Upper lobe of left lung (tissue), 6 donors: ENCODE measurements at places on chromosomes 5 and 9. TPM values are rescaled to one million over a fixed set of nuclear protein-coding genes. Genes with fewer than 3 reads are reported as not detected.
A peak's percentile ranks its signal among the peaks of the same experiment; 100 is the strongest.

The ALDH1A1 gene
- 166 TPM for total RNA-seq

GRCh38 chr5:31638345-31638744 is 586 bp upstream of the PDZD2 start:
- no peaks in the 10 kb centered on the region for H3K27me3 ChIP-seq
- H3K36me3 ChIP-seq = no peaks in the 10 kb centered on the region
- H3K4me3 ChIP-seq = peak overlapping the region; percentile 60

DNA sequence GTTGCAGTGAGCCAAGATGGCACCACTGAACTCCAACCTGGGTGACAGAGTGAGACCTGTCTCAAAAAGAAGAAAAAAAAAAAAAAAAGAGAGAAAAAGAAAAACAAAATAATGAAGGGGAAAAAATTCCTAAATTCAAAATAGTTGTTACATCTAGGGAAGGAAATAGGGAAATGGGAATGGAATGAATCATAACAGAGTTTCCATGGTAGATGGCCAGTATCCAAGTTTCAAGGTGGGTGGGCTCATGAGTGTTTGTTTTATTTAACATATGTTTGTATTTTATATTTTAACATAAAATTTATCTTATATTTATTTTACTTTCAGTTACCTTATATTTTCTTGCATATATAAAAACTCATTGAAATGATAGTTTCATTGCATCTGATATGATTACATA is 215.6 kb downstream of the ARHGEF28 start:
- H3K27me3 ChIP-seq = no peaks in the 10 kb centered on the region
- no peak overlapping the region for H3K4me3 ChIP-seq
- no peak overlapping the region for H3K27ac ChIP-seq
- H3K4me1 ChIP-seq = no peaks in the 10 kb centered on the region

DNA sequence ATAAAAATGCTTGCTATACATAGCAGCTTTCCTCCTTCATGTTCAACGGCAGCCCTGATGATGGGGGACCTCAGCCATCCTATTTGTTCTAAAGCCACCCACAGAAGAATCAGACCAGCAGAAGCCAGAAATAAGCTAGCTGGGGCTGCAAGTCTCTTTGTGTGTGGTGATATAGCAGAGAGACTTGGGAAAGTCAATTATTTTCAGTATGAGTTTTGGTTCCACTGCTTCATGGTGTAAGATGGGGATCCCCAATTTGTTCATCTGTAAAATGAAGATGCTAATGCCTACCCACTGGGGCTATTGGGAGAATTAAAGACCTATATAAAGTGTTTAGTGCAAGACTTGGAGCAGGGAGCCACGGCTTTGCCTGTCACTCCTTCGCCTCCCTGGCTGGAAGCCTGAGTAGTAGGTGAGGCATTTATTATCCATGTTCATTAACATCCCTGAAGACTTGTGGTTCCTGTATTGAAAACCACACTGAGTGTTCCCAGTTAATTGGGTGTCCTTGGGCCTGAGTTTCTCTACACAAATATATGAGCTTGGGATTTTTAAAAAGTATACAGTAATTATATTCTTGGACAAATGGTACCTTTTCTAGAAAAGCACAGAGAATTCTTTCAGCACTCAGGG is 210.1 kb upstream of the SLC24A2 start:
- no peaks in the 10 kb centered on the region for H3K4me1 ChIP-seq
- no peak overlapping the region for H3K4me3 ChIP-seq
- no peaks in the 10 kb centered on the region for H3K36me3 ChIP-seq
- DNase-seq = no peak
- no peaks in the 10 kb centered on the region for H3K27me3 ChIP-seq

DNA sequence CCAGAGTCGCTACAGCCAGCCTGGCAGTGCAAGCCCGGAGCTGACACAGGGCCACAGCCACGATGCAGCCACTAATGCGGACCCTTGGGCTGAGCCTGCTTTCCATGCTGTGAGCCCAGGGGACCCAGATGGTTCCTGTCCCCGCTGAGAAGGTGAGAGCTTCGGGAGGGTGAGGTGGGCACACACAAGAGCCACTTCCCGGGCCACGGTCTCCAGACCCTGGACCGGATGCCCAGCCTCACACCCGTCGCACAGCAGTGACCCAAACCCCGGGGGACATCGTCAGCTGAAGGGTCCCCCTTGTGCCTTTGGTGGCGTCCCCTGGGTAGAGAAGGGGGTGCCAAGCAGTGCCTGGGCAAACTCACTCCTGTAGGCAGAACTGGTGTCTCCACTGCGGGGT is 13.4 kb downstream of the PAEP start:
- H3K36me3 ChIP-seq = no peaks in the 10 kb centered on the region
- no peak overlapping the region for H3K27ac ChIP-seq
- no peaks in the 10 kb centered on the region for H3K4me1 ChIP-seq
- H3K4me3 ChIP-seq = no peak overlapping the region
- peak; percentile 47 for DNase-seq
- H3K27me3 ChIP-seq = no peaks in the 10 kb centered on the region

The MELK gene
- total RNA-seq = 2.4 TPM

GRCh38 chr5:173733021-173733420 is 116.6 kb upstream of the BOD1 start:
- DNase-seq = no peak
- H3K27ac ChIP-seq = no peak overlapping the region
- H3K27me3 ChIP-seq = no peaks in the 10 kb centered on the region
- no peaks in the 10 kb centered on the region for H3K36me3 ChIP-seq

The IFNW1 gene
- total RNA-seq = not detected

DNA sequence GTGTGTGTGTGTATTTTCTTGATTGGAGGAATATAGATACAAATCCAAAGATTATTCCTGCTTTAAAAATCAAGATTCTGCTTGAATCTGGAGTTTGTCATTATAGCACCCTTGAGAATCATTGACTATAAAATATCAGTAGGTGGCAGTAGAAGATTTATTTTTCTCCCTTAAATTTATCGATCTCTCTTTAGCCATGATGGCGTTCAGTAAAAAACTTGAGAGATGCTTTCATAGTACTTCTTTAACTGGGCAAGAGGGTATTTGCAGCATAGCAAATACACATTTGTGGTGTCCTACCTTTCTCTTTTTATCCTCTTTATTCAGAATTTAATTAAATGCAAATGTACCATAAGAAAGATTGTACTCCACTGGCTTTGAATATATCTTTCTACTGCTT is 307.7 kb downstream of the ADGRV1 start:
- no peak overlapping the region for H3K27ac ChIP-seq
- no peaks in the 10 kb centered on the region for H3K36me3 ChIP-seq
- no peaks in the 10 kb centered on the region for H3K27me3 ChIP-seq
- peaks cover 8% of the 10 kb centered on the region for H3K4me1 ChIP-seq

DNA sequence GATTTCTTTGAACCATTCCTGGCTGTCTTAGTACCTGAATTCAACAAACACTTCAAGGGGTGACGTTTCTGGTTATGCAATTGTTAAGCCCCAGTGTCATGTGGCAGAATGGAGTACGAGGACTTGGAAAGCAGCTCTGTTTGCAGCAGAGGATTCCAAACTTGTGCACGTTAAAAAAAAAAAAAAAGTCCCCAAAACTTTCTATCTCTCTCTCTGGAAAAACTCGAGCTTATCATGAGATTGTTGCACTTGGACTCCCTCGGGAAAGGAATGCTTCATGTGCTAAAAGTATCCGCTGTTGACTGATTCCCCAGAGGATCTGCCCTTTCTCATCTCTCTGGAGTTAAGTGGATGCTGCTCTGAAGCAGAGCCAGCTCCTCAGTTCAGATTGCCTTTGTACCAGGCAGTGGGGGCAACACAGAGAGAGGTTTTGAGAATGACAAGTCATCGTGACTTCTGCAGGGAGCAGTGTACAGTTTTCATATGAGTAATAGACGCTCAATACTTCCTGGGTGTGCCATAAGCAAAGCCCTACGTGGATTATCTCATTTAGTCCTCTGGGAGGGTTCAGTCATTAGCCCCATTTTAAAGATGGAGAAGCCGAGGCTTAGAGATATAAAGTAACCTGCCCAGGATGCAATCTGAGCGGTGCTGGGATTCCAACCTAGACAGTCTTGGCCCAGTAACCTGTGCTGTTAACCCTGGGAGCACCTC is 28.1 kb downstream of the TMOD1 start:
- no peak overlapping the region for H3K4me3 ChIP-seq
- H3K4me1 ChIP-seq = peaks cover 14% of the 10 kb centered on the region
- no peaks in the 10 kb centered on the region for H3K27me3 ChIP-seq
- DNase-seq = peak; percentile 63
- no peaks in the 10 kb centered on the region for H3K36me3 ChIP-seq

GRCh38 chr5:60077292-60077691 is 183.8 kb upstream of the PDE4D start:
- H3K4me1 ChIP-seq = no peaks in the 10 kb centered on the region
- H3K4me3 ChIP-seq = no peak overlapping the region
- peak; percentile 38 for DNase-seq
- H3K27me3 ChIP-seq = no peaks in the 10 kb centered on the region
- no peaks in the 10 kb centered on the region for H3K36me3 ChIP-seq

GRCh38 chr5:56264417-56265025 is 31.4 kb upstream of the ANKRD55 start:
- H3K27me3 ChIP-seq = no peaks in the 10 kb centered on the region
- no peak for DNase-seq

The IL17B gene
- total RNA-seq = not detected

DNA sequence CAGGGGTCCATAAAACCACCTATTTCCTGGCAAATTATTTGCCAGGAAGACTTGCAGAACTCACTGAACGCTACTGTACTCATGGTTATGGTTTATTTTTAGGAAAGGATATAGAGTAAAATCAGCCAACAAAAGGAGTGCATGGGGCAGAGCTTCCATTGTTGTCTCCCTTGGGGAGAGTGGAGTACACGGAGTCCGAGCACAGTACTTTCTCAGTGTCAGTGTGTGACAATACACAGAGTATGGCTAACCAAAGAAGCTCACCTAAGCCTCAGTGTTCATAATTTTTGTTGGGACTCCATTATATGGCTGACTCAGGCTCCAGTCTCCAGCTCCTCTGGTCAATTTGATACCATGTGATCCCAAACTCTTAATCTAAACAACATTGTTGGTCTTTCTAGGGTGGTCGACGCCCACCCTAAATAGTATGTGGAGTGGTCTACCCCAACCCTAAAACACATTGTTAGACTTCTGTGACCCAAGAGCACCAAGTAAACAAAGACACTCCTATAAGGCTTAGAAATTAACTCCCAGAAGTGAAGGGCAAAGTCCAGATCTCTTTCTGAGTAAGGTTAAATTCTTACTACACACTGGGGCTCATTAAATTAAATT is 74.9 kb downstream of the SLC44A1 start:
- H3K27ac ChIP-seq = no peak overlapping the region
- no peaks in the 10 kb centered on the region for H3K4me1 ChIP-seq
- no peak overlapping the region for H3K4me3 ChIP-seq
- no peaks in the 10 kb centered on the region for H3K36me3 ChIP-seq
- no peaks in the 10 kb centered on the region for H3K27me3 ChIP-seq
- DNase-seq = no peak

The TAF7 gene
- total RNA-seq = 35.6 TPM

The ZNF454 gene
- total RNA-seq = 7.3 TPM

DNA sequence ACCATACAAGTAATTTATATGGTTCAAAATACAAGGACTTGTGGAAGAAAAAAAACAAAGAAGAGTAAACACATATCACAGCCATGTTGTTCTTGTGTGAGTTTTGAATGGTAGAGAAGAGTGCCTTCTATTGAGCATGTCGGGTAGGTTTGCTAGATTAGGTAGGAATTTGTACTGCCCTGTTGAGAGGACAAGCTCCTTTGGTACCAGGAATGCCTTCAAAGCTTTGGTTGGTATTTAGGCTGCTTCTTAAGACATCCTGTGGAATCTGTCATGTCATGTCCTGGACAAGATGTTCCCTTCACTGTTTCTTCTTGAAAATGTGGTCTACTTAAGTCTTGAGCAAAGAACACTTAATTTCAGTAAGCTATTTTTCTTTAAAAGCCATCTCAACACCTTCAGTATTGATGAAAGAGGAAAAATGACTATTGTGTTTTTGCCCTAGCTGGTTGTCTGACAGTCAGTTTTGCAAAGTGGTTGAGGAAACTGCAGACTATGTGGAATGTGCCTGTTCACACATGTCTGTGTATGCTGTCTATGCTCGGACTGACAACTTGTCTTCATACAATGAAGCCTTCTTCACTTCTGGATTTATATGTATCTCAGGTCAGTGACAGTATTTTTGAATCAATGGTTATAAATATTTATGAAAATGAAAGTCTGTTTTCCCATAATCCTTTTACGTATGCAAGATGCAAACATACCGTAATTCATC is 296.9 kb downstream of the ADGRV1 start:
- H3K36me3 ChIP-seq = no peaks in the 10 kb centered on the region
- no peak overlapping the region for H3K27ac ChIP-seq
- no peak for DNase-seq
- H3K4me3 ChIP-seq = no peak overlapping the region

DNA sequence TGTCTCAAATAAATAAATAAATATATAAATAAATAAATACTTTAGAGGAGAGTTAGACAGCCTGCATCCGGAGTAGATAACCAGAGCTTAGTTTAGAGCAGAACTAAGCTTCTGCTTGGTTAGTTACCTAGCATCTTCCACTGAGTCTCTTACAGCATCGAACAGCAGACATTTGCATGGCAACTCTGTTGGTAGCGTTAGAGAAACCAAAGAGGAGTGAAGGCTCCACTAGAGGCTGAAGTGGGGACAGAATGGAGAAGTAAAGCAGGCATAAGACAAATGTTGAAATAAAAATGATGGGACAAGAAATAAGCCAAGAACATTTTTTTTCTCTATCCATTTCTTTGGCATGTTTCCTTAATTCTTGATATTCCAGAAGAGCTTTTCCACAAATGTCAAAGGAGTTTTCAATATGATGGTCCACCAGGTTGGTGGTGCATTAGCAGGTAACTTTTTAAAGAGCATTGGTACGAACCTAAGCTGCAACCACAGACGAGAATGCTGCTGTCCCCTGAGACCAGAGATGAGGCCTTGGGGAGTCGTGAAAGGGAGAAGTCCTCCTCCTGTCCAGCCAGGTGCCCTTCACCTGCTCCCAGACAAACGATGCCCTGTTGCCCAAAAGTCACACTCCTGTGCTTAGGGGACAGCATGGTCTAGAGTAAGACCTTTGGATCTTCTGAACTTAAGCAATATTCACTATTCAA is 438.3 kb downstream of the DIRAS2 start:
- no peaks in the 10 kb centered on the region for H3K36me3 ChIP-seq
- no peaks in the 10 kb centered on the region for H3K27me3 ChIP-seq
- no peaks in the 10 kb centered on the region for H3K4me1 ChIP-seq
- no peak overlapping the region for H3K27ac ChIP-seq
- DNase-seq = no peak

The PPIP5K2 gene
- 46.7 TPM for total RNA-seq

DNA sequence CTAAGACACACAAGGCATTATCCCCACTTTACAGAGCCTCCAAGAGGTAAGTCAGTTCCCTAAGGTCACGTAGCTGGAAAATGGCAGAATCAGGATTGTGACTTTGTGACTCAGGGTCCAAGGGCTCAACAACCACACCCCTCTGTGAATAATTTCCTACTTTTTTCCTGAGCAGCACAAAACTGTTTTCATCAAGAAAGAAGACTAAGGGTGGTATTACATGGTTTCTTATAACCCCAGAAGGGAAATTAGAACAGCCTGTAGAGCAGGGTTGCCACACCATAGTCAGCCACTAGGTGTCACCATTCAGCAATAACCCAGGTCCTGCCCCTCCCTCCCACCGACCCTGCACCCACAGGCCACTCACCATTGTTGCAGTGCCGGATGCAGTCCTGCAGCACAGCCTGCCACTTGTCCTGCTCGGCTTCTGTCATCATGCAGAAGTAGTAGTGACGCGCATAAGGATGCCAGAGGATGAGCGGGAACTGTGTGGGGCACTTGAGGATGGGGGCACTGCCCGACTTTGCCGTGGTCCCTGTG is 72.1 kb downstream of the LRSAM1 start:
- peaks cover 58% of the 10 kb centered on the region for H3K4me1 ChIP-seq
- DNase-seq = no peak
- peaks cover 28% of the 10 kb centered on the region for H3K36me3 ChIP-seq
- H3K4me3 ChIP-seq = no peak overlapping the region

GRCh38 chr9:106023455-106023854 is 329.1 kb downstream of the TMEM38B start:
- no peak for DNase-seq
- H3K36me3 ChIP-seq = no peaks in the 10 kb centered on the region
- no peak overlapping the region for H3K27ac ChIP-seq
- H3K4me1 ChIP-seq = no peaks in the 10 kb centered on the region
- H3K4me3 ChIP-seq = no peak overlapping the region
